NCI-H1417 (cell line): ENCODE measurements at places on chromosomes 4 and X.
A peak's percentile ranks its signal among the peaks of the same experiment; 100 is the strongest.

- no peak for DNase-seq
Observed at GRCh38 chr4:115865736-115866135, 752.3 kb upstream of the NDST4 start.

DNA sequence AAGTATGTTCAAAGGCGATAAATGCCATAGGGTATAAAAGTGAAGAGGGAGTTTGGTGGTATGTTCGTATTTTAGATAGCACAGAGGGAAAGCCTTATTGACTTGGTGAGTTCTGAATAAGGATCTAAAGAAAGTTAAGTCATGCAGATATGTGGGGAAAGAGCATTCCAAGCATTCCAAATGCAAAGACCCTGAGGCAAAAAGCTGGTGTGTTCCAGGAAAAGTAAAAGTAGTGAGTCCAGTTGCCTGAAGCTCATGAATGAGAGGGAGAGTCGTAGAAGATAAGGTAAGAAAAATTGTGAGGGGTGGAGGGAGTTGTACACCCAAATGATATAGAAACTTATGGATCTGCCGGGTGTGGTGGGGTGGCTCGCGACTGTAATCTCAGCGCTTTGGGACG is 426.7 kb downstream of the RPA4 start:
- no peak for DNase-seq

- no peak for DNase-seq
Observed at GRCh38 chr4:62460329-62460728, 1260.2 kb downstream of the ADGRL3 start.

- DNase-seq, result no peak
Observed at GRCh38 chr4:107578321-107578720, 141.7 kb downstream of the PAPSS1 start.

DNA sequence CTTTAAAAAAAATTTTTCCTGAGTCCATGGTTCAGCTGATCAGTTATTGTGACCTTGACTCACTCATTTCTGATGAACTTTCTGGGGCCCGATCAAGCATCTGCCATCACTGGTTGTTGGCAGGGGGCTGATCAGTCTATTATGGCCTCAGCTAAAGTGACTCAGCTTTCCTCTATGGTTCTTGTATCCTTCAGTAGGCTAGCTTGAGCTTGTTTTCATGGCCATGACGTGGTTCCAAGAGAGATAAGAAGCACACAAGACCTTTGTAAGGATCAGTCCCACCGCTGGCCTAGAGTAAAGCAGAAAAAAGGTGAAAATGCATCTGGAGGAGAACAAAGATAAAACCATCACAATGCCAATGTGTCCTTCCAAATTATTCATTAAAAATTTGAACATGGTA is 29.8 kb upstream of the EPGN start:
- DNase-seq, result no peak

GRCh38 chr4:6892190-6892908 is 17.3 kb upstream of the TBC1D14 start:
- peak; percentile 47 for DNase-seq

GRCh38 chrX:117743469-117744251 is 372.9 kb downstream of the KLHL13 start:
- DNase-seq, result no peak

GRCh38 chr4:25927361-25928195 is 13.6 kb downstream of the SMIM20 start:
- peak; percentile 48 for DNase-seq

- DNase-seq, result no peak
Observed at GRCh38 chr4:147547314-147548056, 66.6 kb downstream of the EDNRA start.

DNA sequence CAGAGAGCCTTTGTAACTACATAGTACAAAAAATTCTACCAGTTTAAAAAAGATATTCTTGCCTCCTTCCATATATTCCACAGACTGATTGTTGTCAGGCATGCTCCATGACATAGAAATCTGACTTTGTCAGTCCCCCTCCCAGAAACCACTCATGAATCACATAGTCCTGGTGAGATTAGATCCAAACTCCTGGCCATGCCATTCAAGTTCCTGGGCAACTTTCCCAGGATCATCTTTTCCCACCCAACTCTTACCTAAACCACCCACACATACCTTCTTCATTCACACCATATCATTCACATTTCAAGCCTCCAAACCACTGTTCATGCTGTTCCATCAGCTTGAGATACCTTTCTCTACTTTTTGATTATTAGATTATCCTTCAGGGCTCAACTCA is 46.4 kb downstream of the SLC16A2 start:
- no peak for DNase-seq

- DNase-seq, result no peak
Observed at GRCh38 chr4:36402008-36402758, 120.8 kb downstream of the DTHD1 start.

DNA sequence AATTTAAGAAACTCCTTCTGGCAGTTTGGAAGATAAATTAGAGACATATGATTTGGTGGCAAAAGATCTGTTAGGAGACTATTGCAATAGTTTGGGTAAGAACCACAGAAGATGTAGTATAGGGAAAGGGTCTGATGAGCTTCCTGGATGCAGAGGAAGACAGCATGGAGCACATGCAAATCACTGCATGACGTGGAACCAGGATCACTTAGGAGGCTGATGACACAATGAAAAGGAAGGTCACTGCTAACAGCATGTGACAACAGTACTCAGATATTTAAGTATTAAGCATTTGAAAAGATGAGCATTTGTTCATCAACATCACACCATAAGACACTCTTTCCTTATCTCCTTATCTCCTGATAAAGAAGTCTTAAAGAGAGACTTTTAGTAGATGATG is 167.8 kb upstream of the LDB2 start:
- no peak for DNase-seq

DNA sequence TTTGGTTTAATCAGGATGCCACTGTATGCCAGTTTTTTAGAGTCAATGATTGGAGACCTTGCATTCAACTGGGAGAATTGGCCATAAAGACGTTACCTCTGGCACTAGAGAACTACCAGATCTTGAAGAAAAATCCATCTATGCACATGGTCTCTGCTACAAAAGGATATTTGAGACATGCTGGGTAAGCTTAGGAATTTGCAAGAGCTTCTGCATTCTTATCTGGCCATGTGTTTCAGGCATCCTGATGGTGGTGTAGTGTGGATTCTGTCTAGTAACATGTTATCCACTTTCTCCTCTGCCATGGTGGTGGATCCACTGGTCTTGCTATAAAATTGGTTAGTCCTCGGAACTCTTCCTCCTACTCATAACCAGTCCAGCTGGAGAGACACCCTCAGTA is 185.3 kb upstream of the WDFY3 start:
- DNase-seq, result no peak

- DNase-seq, result no peak
Observed at GRCh38 chrX:38233891-38234667, 13.4 kb upstream of the SRPX start.

DNA sequence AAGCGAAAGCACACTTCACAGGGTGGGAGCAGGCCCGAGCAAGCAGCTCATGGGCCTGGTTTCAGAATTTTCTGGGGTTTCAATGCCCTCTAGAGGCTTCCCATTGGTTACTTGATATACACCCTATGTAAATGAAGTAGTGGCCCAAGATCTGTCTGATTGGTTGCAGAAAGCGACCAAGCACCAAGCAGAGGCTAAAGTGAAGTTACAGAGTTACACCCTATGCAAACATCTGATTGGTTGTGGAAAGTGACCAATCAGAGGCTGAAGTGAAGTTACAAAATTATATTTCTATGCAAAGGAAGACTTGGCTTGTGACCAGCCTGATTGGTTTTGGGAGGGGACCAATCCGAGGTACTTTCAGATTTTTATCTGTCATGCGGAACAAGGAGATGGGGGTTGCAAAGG is 8.2 kb downstream of the FHIP1A start:
- no peak for DNase-seq
